ENCODE measurements at places on chromosomes 1 and 21.

DNA sequence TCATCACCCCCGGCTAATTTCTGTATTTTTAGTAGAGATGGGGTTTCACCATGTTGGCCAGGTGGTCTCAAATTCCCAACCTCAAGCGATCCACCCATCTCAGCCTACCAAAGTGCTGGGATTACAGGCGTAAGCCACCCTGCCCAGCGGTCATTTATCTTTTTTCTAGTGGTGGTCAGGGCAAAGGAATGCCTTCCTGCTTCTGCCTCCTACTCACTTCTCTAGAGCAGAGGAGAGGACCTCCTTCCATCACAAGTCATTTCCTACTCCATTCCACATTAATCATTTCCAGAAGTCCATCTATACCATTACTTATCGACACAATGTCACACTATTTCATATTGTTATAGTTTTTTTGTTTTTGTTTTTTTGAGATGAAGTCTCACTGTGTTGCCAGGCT lies 13.3 kb downstream of the FBXO42 start:
- DNase-seq = no peak

DNA sequence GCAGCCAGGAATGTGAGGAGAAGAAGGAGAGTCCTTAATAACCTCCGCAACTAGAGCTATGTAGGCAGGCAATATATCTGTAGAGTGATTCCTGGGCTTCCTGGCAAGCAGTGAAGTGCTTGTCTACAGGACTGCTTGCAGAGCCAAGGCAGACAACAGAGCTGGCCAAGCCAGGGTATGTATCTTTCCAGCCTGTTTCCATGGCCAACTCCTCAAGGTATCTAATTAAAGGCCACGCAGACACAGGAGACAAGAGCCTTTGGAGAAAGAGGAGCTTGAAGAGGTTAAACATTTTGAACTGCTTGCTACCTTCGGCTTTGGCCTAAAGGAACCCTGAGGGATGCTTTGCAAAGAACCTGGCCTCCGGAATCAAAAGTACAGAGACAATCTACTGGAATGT lies 137.4 kb downstream of the PIGK start:
- DNase-seq = no peak

- DNase-seq = no peak
Measured at GRCh38 chr21:44955141-44955797, 15.4 kb downstream of the SLX9 start.

DNA sequence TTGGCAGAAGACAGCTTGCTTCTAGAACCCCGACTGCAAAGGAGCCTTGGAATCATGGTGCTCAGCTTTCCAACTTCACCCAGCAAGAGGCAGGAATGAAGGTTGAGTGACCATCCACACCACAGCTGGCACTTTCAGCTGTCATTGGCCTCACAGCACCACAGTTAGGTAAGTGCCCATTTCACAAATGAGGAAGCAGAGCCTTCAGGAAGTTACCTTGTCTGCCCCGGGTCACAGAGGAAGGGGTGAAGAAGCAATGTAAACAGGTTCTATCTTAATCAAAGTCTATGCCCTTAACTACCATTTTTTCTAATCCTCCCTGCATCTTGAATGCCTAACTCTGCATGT lies 156.0 kb downstream of the GLUL start:
- DNase-seq = no peak

DNA sequence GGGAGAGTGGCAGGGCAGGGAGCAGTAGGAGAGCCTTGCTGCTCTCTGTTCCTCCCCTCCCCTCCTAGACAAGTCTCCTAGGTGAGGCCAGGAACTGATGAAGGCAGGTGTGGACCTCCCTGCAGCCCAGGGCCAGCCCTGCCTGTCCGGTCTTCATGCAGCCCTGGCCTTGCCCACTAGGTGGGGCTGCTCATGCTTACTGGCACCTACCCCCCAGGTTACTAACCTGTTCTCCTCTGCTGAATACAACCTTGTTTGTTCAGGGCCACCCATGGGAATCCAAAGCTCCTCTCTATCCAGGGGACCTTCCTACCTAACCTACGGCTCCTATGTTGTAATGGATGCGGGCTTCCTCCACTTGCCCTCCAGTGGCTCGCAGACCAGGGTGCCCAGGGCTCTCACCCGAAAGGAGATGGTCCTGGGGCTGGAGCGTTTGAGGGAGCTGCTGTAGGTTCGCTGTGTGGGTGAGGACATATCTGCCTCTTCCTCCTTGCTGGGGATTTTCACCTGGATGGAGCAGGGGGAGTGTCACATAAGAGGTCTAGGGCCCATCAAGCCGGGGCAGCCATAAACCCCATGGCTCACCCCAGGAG lies 7.9 kb upstream of the TNNT2 start:
- no peak for DNase-seq

- no peak for DNase-seq
Measured at GRCh38 chr1:153122831-153123421, 9.6 kb upstream of the SPRR2F start.

DNA sequence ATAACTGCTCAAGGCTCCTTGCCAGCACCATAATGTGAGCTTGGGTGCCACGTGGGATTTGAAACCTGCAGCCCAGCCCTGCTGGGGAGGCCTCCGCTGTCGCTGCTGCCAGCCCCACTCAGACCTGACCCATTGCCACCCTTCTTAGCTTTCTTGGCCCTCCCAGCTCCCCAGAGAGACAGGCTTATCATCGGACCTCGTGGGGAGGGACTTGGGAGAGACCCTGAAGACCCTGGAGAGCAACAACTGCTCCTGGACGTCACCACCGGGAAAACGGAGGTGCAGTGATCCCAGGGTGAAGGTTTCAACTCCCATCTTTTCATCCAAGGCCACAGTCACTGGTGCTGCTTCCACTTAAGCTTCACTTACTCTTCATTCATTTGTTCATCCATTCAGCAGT lies 596.1 kb downstream of the PTPRU start:
- no peak for DNase-seq

DNA sequence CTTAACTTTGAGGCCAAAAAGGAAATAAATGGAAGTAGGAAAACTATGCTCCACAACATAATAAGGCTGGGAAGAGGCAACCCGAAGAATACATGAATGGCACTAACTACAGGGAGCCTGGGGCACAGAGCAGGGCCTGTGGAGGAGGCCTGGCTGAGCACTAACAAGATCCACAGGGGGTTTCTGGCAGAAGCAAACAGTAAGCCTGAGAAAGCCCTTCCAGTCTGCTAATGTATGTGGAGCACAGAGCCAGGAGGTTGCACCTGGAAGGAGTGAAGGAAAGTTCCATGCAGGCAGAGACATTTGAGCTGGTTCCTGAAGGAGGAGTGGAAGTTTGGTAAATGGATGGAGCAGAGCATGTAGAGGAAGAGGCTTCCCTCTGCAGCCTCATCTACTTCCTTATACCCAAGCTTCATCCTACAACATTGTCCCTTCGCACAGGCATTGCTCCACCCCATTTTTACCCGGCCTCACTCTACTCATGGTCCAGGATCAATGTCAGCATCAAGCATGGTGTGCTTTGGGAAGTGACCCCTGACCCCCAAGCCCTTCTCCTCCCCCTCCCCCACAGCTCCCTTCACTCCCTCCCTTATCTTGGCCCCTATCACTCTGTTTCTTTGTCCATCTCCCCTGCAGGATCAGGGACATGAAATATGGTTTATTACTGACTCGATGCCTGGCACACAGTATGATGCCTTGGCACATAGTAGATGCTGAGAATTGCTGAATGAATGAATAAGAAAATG lies 23.3 kb downstream of the SHISA4 start:
- no peak for DNase-seq

- DNase-seq = no peak
Measured at GRCh38 chr1:21706151-21706835, 37.1 kb upstream of the RAP1GAP start.

DNA sequence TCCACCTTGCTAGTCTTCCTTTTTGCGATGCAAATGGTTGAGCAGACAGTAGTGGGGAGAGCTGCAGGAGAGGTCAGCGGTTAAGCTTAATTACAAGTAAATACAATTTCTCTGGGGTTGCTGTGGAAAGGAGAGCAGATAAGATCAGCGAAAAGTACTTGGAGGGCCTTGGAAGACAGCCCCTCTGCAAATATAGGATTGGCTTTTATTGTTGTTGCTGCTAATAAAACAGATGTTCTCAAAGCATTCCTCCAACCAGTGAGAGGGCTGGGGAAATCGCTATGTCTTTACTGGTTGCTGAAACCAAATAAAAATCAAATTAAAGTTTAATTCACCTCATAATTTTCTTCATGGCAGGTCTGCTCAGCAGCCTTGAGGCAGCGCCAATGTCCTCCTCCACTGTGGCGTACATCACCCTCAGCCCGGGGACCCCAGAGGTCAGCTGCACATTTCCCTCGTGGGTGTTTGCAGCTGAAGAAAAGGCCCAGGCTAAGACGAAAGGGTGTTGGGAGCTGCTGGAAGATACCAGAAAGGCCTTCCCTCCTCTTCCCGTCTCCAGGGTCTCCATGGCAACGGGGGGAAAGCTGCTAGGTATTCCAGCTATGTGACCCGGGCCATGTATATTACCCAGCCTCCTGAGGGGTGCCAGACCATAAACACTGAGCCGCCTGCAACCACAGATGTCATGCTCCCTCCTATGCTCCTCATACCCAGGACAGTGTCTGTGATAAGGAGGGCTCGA lies 54.6 kb upstream of the POU2F1 start:
- DNase-seq = no peak

DNA sequence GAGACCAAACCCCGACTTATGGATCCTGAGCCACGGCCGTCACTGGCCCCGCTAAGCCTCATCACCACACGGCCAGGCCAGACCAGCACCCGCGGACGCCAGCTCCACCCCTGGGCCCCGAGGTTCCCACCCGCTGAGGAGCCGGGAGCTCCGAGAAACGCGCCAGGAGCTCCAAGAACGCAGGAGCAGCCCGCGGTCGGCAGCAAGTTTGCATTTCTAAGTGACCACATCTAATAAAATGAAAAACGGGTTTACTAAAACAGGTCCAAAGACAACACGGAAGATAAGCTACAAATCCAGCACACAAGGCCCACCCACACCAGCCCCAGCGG lies 8.1 kb upstream of the C1QTNF12 start:
- DNase-seq = no peak

- no peak for DNase-seq
Measured at GRCh38 chr1:171744986-171745385, 3.1 kb upstream of the VAMP4 start.

- DNase-seq = no peak
Measured at GRCh38 chr1:248897412-248898337, 8.4 kb upstream of the PGBD2 start.

DNA sequence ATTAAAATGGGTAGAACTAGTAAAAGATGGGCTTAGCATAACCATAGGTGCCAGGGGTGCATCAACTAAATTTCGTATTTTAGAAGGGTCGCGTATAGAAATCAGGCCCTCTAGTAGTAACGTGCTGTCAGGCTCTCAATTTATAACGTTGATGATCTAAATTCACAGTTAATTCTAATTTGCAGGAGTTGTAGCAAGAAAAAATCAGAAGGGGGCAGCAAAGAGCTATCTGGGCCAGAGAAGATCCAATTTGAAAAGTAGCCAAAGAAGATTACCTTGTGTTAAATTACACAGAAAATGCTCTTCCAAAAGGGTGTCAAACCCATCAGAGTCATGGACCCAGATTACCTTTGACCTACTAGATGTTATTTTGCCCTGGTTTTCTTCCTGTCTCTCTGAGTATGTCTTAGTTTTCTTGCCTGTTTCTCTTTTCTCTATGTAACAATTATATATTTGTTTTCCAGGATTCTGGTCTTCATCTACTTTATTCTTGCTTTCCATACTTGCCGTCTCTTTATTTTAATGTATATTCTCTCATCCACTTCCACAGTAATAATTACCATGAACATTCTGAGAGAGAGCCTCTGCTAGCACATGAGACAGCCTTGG lies 1030.9 kb downstream of the AMY1C start:
- DNase-seq = no peak

DNA sequence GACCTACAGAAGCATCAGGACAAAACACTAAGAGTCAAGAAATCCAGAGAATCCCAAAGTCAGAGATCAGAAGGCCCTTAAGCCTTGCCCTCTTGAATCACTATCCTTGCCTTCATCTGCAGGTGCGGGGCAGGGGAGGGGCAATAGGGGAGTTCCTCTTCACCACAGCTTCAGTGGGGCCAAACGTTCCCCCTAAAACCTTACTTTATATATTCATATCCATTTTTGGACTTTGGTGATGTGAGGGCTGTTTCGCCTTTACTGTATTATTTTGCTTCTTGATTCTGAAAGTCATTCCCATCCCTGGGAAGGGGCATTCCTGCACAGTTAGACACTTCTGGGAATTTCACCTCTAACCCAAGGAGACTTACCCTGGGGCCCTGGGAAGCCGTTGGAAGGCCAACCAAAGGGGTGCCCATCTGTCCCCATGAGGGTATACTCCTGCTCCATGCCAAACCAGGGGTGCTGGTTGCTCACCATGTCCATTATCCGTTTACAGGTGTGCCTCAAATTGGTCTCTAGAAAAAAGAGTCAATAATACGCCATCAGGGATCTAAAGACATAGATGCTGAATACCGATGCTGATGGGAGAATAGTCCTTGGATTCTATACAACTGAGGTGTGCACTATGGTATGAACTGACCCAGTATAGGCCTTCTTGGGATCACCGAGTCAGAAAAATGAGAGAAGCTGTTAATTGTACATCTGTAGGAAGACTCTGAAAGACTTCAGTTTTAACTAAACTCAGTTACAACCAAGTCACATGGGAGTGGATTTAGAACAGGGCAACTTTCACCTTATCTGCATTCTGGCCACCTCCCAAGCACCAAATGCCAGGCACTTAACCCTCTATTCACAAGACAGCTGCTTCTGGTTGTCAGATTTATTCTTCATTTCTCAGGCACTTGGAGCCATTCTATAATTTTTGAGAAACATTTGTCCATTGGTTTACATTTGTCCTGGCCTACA lies 5.4 kb downstream of the GLUL start:
- no peak for DNase-seq

GRCh38 chr1:234821840-234822239 lies 211.9 kb upstream of the IRF2BP2 start:
- DNase-seq = no peak

- DNase-seq = no peak
Measured at GRCh38 chr1:210535761-210536160, 207.1 kb downstream of the HHAT start.

DNA sequence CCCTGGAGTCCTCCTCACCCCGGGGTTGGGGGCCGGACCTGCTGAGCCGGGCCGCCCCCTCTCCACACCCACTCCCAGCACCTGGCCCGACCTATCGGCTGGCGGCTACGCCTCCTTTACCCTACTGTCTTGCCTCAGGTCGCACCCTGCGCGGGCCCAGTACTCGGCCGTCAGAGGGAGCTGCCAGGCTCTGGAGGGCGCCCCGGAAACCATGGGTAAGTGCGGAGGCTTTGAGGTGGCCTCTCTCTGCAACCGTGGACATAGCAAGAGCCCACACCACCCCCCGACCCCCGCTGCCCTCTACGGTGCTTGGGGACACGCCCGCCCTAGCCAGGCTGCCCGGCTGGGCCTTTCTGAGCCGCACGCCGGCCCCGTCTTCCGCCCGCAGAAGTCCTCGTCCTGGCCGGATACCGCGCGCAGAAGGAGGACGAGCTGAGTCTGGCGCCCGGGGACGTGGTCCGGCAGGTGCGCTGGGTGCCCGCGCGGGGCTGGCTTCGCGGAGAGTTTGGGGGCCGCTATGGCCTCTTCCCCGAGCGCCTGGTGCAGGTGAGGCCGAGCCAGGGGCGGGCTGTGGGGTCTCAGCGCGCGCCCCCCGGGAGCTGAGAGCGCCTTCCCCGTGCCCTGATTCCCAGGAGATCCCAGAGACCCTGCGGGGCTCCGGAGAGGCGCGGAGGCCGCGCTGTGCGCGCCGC lies at the start of gene SH3D21:
Gene SH3D21 (plus strand): TSS at position 159 of the 692 bp plus-strand sequence. CDS start 53 bp downstream, at position 212.
- no peak for DNase-seq
